ENCODE measurements at places on chromosomes 2 and 18.

- no peak for DNase-seq
Measured at GRCh38 chr2:23231865-23232264, 153.1 kb upstream of the KLHL29 start.

DNA sequence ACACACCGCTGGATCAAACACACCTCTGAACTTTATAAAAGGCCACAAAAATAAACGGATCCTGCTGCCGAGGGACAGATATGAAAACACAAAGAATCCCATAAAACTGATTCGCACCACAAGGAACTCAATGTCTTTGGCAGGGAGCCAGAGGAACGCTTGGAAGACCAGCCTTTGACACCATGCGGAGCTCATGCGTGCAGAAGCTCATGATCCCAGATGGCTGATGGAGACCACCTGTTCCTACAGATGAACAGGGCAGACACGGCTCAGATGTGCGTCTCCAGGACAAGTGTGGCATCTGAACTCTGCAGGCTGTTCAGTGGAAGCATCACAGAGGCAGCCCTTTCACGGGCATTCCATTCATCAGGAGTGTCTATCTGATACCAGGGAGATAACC, 24.9 kb downstream of the COPS9 start:
- no peak for DNase-seq

DNA sequence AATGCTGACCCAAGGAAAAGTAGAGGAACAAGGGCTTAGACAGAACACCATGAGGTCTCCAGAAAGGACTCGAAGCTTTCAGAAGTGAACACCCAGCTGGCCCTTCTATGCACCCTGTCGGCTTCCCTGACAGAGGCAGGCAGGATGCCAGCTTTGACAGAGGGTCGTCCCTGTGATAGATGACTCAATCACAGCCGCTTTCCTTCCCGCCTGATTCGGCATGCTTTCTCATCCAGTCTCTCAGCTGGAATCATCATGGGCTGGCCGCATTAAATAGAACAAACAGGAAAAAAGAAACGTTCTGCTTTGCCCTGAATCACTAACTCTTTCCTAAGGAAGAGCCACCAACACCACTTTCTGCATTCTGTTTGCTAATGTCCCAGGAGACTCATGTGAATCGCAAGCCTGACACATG, 140.3 kb upstream of the RAB12 start:
- DNase-seq, result no peak

GRCh38 chr2:97745474-97746174, 32.2 kb downstream of the ZAP70 start:
- DNase-seq, result no peak

DNA sequence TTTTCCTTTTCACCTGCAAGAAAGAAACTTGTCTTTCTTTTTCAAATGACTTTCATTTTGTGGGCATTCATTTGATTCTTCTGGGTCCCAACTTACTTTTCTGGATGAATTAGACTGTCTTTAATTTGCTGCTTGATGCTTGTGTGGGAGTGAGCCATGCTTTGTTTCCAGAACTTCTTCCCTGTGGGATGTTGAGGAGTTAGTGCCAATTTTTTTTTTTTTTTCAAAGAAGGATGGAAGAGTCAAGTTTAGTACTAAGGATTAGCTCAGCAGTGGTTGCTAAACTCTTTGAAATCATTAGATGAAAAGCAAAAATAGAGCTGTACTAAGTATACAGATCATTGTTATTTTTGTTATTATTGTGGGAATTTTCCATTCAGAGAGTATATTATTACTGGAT, 17.2 kb upstream of the KCTD1 start:
- no peak for DNase-seq

GRCh38 chr18:48802543-48803290, 148.0 kb downstream of the SMAD7 start:
- DNase-seq, result no peak

GRCh38 chr2:101150306-101151145, 656 bp downstream of the TBC1D8 start:
- DNase-seq, result peak; percentile 18

Data from naive B cell (primary cell).